ENCODE measurements at places on chromosomes 4 and X. TPM values are rescaled to one million over a fixed set of nuclear protein-coding genes. Genes with fewer than 3 reads are reported as not detected.

DNA sequence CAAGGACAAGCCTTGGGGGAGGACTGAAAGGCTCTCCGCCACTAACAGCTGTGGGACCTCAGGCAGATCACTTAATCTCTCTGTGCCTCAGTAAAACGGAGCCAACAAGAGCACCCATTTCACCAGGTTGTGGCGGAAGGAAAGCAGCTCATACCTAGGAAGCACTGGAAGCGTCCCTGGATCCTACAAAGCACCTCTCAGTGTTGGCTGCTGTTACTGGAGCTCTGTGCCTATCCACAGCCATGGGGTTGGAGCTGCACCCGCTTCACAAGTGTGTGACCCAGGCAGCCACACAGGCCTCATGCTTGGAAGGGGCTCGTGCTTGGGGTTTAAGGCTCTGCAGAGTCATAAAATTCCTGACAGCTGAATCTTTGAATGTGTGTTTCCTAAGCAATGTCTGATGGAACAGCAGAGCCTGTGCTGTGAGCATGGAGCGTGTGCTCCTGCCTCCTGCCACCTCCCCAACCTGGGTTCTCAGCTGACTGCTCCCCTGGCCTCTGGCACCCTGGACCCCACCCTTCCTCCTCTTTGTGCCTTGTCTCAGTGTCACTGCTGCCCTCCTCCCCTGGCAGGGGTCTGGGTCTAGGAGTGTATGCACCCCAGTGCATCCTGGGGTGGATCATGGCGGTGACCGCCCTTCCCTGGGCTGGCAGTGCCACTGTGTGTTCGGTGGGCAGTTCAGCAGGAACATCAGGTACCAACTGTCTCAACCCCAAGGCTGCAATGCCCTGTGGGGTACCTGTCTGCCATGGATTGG, 14.4 kb upstream of the MAN2B2 start:
- no peak for DNase-seq

- DNase-seq, result no peak
Observed at GRCh38 chr4:78322032-78322431, 229.5 kb upstream of the ANXA3 start.

DNA sequence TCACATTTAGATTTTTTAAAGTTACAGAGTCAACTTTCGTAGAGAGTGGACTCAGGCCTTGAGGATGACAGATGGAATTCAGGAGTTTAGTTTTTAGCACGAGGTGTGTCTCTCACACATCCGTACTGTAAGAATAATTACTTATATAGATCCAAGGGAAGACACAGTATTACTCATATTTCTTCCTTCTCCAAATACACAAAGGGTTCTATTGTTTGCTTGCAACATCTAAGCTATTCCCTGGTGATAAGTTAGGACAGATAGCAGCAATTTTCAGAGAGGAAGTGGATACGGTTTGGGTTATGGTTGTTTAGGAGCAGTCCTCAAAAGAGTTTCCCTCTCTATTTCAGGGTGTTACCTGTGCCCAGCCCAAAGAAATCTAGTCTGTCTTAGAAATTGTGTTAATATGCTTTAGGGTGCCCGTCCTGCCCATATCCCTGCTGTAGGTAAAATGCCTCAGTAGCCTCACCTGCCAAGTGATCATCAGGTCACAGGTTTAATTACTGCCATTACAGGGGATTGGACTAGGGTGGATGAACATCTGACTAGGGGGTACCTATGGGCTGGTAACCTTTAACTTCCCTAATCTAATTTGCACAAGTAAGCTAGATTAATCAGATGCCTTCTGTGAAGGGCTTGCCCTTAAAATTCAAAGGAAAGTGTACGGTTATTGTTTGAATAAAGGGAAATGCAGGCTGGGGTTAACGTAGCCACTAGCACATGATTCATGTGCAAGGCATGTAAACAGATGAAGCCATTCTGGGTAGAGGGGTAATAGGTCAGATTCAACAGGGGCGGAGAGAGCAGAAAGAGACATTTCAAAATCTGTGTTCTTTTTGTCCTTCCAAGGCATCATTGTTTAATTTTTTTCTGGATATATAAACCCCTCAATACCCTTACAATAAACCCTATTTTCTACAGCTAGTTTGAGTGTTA, 8.7 kb upstream of the PPP3CA start:
- DNase-seq, result no peak

GRCh38 chrX:96432647-96433046, 252.0 kb upstream of the DIAPH2 start:
- DNase-seq, result no peak

DLG3 gene
- 10.9 TPM for total RNA-seq

SRPX2 gene
- 14.2 TPM for total RNA-seq

INPP4B gene
- total RNA-seq, result 83.1 TPM

TIGD4 gene
- 0.40 TPM for total RNA-seq

CT45A3 gene
- not detected for total RNA-seq
